Cerebellar nuclear complex (tissue), 1 donor: ENCODE measurements at places on chromosomes 13 and 19.

GRCh38 chr19:31054430-31054829 lies 294.8 kb downstream of the TSHZ3 start:
- no peak for DNase-seq

- DNase-seq, result no peak
These were observed 39.0 kb downstream of the RNASEH2B start for GRCh38 chr13:50948601-50949000.

DNA sequence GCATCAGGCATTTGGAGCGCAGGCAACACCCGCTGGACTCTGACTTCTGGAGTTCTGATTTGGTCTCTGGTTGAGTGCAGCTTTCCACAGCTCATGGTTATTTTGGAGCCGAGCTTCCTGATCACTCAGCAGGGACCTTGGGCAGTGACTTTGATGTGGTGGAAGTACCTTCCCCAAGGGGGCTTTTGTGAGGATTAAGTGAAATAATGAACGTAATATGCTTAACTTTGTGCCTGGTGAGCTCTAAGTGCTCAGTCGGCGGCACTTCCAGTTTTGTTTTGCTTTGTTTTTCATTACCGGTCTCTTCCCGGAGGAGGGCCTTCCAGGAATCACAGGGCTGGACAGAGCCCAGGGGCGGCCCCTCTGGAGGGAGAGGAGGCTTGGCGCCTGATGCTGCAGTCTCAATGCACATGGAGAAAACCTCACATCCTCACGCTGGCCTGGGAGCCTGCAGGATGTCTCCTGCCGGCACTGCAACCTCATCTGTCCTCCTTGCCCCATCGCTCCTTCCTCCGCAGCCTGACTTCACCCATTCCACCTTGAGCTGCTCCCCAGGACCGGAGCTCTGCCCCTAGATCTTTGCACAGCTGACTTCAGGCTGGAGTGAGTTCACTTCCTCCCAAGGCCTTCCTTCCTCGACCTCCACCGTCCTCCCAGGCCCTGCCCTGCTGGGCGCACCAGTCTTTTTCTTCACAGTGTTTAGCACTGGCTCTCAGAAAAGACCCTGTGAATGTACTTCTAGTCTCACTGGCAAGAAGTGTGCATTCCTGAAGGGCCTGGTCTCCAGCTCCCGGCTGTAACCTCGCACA lies 1.5 kb downstream of the PLEKHF1 start:
- DNase-seq, result no peak

- no peak for DNase-seq
These were observed 77.7 kb downstream of the LMO7 start for GRCh38 chr13:75713852-75714251.

- no peak for DNase-seq
These were observed 13.3 kb downstream of the MKNK2 start for GRCh38 chr19:2037651-2038255.

DNA sequence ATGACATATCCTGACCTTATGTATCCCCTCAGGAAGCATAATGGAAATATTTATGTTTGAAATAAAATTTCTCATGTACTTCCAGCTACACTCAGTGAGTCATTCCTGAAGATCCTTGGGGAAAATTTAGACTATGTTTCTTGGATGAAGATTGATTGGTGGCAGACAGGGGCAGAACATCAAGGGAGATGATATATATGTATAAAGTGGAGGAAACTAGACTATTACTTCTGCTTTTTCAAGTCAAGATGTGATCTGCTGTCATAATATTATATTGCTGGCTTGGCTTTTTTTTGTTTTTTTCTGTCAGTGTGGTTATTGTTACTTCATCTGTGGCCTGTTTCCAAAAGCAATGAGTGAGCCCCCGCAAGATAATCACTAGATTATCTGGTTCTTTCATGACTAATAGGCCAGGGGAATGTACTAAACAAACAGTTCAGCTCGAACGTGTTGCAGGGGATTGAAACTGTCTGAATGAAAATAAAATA lies 87.2 kb upstream of the TNFSF11 start:
- DNase-seq, result no peak

DNA sequence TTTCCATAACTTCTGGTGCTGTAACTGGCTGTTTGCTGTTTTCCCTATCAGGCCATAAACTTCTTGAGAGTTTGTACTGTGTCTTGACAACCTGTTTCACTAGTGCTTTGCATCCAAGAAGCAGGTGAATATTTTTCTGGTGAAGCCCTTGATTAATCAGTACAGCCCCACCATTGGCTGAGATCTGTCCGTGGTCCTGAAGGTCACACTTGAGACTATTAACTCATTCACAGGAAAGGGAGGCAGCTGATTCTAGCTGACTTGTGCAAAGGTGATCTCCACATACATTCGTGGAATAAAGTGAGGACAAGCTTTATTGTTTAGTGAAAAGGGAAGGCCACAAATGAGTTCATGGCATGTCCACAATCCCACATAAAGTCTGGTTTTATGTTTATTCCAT lies 61.4 kb upstream of the ZNF835 start:
- no peak for DNase-seq

DNA sequence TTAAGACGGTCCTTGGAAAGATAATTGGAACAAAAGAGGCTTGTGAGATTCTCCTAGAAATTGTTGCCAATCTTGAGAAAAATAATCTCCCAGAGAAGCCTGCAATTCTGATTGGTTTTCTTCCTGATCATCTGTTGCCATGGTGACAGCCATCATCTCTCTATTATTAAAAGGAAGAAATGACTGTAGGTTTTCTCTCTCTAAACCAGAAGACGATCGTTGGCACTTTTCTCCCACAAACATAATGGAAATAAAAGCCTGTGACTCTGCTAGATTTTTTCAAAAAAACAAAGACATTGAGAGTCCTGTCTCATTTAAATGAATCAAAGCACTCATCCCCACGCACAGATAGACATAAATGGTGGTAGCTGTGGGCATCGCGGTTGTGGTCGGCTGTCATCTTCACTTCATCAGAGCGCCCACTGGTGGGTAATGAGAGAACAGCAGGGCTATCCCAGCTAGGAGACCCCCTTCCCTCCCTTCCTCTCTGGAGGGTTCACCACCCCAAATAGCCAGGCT lies 21.7 kb upstream of the CALM3 start:
- no peak for DNase-seq

- no peak for DNase-seq
These were observed 9.5 kb upstream of the AMER2 start for GRCh38 chr13:25181597-25181996.

DNA sequence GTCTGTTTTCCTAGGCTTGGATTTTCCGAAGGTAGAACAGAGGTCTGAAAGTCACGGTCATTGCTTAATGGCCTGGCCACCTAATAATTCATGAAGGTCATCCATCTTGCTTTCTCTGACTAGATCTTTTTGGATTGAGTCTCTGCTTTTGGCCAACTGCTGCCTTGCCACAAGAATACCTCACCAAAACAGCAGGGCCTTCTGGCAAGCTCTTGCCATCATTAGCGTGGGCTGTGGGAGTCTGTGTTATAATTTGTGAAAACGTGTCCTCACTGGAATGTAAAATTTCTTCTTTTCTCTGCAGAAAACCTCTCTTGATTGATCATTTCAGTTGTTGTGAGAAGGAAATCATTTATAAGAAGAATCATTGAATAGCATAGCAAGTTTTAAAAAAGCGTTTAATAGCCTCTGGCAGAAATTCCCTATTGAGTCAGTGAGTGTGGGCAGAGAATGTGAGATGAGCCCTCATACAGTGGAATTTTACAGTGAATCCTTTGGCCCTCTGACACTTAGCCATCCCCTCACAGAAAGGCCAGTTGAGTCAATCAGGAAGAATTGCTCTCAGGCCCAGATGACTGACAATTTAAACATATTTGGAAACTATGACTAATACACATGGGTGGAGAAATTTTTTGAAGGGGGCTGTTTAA lies 43.2 kb upstream of the ERICH6B start:
- no peak for DNase-seq

DNA sequence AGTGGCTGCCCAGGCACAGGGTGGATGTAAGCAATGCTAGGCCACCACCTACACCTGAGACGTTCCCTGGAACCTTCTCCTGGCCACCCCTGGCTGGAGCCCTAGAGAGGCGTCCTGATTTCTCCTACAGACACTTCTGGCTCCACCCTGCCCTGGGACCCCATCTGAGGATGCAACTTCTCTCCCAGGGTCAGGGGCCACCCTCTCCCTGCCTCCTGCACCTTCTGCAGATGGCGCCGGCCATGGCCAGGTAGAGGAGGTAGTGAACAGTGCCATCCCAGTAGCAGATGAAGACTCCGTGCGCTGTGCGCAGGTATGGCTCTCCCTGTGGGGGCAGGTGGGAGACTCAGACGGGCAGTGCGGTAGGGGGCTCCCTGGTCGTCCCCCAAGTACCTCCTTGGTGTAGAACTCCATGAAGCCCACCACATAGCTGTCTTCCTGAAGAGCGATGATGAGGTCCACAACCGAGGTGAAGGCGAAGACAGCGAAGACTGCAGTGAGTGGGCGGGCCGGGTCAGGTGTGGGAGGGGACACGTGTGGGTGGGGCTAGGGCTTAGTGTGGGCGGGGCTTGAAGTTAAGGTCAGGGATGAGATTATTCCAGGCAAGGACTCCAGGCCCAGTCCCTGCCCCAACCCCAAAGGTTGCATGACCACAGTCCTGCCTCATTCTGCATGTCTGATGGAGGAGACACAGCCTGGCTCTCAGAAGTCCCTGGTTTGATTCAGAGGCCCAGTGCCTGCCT lies 3.0 kb downstream of the TM6SF2 start:
- no peak for DNase-seq

DNA sequence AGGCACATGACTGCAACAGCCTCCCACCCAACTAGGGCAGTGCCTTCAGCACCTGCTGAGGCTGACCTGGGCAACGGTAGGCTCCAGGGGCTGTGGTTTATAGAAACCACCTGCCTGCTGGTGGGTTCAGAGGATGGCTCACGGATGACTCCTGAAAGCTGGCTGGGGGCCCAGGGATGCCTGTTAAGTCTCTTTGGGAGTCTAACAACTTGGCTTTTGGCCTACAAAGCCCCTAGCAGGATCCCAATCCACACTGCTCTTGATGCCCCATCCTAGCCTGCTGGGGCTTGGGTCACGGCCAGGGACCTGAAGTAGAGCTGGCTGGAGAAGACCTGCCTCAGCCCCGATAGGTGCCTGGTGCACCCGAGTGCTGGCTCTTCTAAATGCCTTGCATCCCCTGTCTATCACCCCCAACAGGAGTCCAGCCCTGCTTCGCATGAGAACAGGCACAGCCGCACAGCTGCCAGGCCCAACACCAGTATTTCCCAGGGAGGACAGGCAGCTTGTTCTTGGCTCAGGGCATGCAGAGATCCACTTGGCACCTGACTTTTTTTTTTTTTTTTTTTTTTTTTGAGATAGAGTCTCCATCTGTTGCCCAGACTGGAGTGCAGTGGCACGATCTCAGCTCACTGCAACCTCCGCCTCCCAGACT lies 9.1 kb upstream of the EPHX3 start:
- DNase-seq, result no peak

GRCh38 chr19:42207767-42208271 lies 9.7 kb downstream of the DEDD2 start:
- DNase-seq, result no peak

DNA sequence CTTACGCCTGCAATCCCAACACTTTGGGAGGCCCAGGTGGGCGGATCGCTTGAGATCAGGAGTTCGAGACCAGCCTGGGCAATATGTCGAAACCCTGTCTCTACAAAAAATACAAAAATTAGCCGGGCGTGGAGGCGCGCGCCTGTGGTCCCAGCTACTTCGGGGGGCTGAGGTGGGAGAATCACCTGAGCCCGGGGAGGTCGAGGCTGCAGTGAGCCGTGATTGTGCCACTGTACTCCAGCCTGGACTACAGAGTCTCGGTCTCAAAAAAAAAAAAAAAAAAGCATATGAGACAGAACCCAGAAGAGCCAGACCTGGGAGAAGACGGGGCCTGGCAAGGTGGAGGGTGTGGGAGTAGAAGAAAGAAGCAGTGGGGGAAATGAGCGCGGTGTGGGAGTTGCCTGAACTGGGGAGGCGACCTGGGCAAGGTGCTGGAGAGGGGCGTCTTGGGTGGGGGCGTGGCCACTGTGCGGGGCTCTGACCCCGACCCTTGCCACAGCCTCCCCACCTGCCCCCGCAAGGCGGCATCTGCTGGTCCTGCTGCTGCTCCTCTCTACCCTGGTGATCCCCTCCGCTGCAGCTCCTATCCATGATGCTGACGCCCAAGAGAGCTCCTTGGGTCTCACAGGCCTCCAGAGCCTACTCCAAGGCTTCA lies 533 bp downstream of the DKKL1 start:
- no peak for DNase-seq

DNA sequence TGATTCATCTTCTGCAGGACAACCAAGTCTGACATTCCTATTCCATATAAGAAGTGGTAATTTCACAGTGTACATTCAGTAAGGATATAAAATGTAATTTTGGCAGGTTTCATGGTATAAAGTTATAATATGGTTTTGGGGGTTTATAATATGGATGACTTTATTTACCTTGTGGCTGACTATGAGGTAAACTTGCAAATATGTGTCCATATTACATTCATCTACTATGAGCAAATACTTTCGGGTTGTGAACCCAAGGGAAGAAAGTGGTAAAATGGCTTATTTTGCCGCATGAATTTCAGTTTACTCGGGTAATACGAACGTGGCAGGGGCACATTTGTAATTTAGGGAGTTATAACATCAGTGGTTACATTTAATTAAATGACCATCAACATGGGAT lies 86.7 kb upstream of the TNFSF11 start:
- no peak for DNase-seq

GRCh38 chr19:48403606-48404005 lies 10.1 kb downstream of the GRIN2D start:
- DNase-seq, result no peak

DNA sequence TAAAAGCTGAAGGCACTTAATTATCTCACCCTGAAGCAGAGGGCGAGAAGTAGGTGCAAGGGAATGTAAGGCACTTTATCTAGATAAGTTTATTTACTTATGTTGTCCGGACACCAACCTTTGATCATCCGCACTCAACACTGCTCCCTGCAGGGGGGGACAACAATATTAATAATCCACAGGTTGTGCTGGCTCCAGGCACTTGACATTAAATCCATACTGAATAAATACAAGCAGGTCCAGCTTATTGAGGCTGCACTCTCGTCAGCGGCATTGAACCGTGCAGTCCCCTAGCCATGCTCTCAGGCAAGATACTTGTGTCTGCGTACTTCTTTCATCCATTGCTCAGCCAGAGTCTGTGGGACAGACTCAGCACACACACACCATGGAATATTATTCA lies 374.5 kb upstream of the NBEA start:
- DNase-seq, result no peak

GRCh38 chr19:14142262-14143190 lies 6.1 kb upstream of the ASF1B start:
- DNase-seq, result no peak

DNA sequence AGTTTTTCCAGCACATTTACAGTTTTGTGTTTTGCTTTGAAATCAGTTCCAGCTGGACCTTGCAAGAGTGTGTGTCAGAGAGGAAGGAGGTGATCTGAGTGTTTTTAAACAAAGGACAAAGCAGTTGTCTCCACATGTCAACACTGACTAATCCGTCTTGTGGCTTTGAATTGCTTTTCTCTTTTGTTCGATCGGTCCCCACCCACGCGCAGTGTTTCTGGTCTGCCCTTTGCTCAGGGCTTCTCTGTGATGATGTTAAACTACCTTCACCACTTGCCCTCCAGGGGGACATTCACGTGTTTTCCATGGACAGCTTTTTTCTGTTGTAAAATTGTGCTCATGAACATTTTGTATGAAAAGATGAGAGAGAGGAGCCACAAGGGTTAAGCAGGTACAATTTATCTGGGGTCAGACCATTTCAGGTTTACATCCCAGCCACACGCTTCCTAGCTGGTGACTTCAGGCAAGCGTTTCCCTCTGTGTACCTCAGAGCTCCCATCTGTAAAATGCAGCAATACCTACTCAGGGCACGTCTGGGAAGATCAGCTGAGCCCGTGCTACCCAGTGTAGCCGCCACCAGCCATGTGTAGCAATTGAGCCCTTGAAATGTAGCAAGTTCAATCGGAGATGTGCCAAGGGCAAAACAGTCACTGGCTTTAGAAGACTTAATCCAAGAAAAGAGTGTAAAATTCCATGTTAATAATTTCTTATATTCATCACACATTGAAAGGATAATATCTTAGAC lies 13.5 kb upstream of the PLA2G4C start:
- no peak for DNase-seq
